Frontal cortex (tissue), 4 donors: ENCODE measurements at places on chromosomes 16 and 17.

DNA sequence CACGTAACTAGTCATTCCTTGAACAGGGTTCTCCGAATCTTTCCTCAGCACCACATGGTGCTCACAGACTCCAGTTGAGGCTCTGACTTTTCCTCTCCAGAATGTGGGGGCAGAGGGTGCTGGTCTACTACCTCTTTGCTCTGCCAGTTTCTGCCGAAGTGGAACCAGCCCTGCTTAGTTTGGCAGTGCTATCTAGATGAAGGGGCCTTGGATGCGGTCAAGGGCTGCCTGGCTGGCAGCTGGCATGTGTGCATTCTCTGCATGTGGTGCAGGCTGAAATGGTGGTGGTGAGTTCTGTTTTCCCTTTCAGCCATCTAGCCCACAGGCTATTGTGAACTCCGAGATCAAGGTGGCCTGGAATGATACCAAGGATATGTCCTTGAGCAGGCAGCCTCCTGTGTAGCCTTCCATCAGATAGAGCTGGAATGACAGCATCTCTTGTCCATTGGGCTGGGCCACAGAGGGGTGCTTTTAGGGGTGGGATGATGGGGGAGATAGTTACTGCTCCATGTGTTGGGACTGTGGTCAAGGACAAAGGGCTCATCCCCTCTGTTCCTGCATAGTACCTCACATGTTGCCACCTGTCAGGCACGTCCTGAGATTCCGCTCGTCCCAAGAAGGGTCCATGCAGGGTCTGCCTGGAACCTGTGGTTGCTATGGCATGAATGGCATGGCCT is 2.0 kb downstream of the DYNLL2 start:
- DNase-seq, result no peak

- no peak for DNase-seq
Measured at GRCh38 chr16:8931859-8932258, 31.8 kb downstream of the USP7 start.

- no peak for DNase-seq
Measured at GRCh38 chr17:79156463-79157095, 82.0 kb downstream of the ENGASE start.

- DNase-seq, result no peak
Measured at GRCh38 chr17:60933739-60934138, 256.1 kb downstream of the BCAS3 start.

DNA sequence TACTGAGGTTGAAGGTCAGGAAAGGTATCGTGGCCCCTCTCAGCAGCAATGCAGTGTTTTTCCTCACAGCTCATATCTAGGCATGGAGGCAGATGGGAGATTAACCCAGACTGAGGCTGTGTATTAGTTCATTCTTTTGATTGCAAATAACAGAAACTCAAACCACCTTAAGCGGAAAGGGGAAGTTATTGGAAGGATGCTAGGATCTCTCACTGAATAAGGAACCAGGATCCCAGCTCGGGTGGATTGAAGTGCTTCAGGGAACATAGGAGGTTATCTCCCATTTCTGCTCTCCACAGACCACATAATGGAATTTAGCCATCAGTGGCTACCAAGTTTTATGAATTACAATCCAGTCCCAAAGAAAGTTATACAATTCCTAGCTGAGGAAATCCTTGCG is 8.2 kb downstream of the ZNF689 start:
- DNase-seq, result no peak

GRCh38 chr17:78304549-78305037 is 55.3 kb downstream of the SOCS3 start:
- DNase-seq, result no peak

- DNase-seq, result no peak
Measured at GRCh38 chr17:34302636-34303035, 16.6 kb upstream of the CCL8 start.

GRCh38 chr17:78133179-78133951 is 2.8 kb downstream of the TMC8 start:
- DNase-seq, result no peak

- no peak for DNase-seq
Measured at GRCh38 chr17:72342627-72343527, 222.1 kb downstream of the SOX9 start.

DNA sequence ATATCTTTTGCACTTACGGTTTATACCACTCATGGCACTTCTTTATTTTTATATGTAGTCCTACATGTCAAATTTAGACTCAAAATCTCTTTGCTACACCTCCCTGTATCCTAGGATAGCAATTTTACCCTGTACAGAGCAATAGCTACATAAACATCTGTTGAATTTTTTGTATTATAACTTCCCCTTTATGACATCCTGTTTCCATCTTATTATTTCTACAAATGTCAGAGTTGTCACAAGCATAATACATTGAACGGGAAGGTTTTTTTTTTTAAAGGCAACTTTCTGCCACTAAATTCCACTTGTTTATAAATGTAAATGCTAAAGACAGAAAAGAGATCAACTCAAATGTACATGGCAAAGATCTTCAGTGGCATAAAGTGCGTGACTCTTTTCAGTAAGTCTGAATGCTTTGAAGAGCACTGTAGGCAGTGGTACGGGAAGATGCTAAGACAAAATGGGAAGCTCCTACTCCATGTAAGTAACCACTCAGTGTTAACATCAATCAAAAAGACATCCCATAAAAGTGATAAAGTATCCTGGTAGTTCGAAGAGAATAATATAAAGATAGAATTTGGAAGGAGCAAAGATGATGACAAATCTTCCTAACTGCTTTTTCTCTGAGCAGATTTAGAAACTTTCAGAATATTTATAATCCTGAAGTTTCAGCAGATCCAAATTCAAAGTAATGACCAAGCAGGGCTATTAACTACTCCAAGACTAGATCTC is 26.8 kb downstream of the GNA13 start:
- DNase-seq, result no peak

DNA sequence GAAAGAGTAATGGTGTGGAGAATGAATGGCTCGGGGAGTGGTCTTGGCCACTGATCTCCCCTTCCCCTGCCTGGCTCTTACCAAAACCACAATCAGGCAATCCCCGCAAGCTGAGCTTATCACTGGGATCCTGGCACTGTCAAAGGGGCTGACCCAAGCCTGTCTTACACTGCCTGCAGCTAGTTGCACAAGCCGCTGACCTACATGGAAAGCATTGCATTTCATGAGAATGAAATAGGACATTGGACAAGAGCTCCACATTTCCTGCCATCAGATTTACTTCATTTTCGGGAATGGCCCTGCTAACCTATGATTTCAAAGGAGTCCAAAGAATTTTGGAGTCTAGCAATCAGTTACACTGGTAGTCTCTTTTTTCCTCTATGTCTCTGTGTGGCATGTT is 146.4 kb downstream of the PCTP start:
- no peak for DNase-seq

- no peak for DNase-seq
Measured at GRCh38 chr16:31485571-31485970, 2.6 kb downstream of the SLC5A2 start.

GRCh38 chr17:80604009-80604669 is 59.5 kb downstream of the RPTOR start:
- DNase-seq, result no peak

GRCh38 chr17:6775871-6776405 is at the start of gene FBXO39:
TSS of gene FBXO39 (plus strand) at chr17:6776215. CDS start at chr17:6779869, 3,654 bp downstream.
- no peak for DNase-seq

DNA sequence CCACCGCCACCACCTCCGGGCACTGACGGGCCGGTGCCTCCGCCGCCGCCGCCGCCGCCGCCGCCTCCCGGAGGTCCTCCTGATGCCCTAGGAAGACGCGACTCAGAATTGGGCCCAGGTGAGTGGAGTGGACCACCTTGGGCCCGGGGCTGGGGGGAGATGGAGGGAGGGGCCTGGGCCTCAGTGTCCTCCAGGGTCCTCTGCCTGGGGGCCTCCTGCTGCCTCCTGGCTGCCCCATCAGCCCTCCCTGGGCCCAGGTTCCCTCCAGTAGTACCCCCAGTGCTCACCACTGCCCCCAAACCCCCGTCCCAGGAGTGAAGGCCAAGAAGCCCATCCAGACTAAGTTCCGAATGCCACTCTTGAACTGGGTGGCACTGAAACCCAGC is 19.9 kb downstream of the SPATA32 start:
- no peak for DNase-seq

- DNase-seq, result no peak
Measured at GRCh38 chr16:69763599-69763942, 1.4 kb downstream of the WWP2 start.

- no peak for DNase-seq
Measured at GRCh38 chr17:75352079-75352569, 53.4 kb downstream of the GRB2 start.

DNA sequence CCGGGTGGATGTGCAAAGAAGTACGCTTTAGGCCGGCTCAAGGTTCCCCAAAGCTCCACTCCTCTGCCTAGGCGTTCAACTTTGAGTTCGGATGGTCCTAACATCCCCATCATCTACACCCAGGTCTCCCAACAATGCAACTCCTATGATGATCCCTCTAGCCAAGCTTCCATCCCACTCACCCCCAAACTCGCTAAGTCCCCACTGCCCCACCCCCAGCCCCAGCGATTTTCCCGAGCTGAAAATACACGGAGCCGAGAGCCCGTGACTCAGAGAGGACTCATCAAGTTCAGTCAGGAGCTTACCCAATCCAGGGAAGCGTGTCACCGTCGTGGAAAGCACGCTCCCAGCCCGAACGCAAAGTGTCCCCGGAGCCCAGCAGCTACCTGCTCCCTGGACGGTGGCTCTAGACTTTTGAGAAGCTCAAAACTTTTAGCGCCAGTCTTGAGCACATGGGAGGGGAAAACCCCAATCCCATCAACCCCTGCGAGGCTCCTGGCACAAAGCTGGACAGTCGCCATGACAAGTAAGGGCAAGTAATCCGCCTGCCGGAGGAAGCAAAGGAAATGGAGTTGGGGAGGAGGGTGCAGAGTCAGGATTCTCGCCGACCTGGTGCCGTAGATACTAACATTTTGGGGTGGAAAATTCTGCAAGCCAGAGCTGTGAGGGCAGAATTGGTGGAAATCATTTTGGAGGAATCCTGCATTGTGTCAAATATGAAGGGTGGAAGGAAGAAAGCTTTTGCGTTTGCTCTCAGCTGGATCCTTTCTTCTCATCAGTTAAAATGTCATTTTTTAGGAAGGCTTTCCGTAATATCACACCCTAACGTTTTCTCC is at the start of gene TP53:
Gene TP53, minus strand, starts transcription at position 419 of the 836 bp plus-strand sequence. CDS start 10,896 bp downstream, outside the sequence.
- peak; percentile 59 for DNase-seq

GRCh38 chr17:65283704-65284103 is 146.5 kb downstream of the RGS9 start:
- no peak for DNase-seq

DNA sequence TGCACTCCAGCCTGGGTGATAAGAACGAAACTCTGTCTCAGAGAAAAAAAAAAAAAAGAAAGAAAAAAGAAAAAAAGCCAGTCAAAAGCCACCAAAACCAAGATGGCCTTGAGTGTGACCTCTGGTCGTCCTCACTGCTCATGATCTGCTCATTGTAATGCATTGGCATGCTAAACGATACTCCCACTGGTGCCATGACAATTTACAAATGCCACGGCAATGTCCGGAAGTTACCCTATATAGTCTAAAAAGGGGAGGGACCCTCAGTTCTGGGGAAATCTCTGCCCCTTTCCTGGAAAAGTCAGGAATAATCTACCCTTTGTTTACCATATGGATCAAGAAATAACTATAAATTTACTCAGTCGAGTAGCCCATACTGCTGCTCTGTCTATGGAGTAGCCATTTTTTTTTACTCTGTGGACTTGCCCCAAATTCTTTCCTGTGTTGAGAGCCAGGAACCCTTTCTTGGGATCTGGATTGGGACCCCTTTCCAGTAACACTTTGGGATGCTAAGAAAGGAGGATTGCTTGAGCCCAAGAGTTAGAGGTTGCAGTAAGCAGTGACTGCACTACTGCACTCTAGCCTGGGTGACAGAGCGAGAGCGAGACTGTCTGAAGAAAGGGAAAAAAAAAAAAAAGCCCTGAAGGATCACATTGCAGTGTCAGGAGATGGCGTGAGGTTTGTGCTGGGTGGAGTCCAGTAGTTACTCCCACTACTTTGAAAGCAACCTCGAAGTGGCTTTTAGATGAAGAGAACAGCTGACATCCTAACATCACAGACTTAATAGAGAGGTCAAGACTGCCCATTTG is 3.7 kb upstream of the TMEM231 start:
- no peak for DNase-seq

DNA sequence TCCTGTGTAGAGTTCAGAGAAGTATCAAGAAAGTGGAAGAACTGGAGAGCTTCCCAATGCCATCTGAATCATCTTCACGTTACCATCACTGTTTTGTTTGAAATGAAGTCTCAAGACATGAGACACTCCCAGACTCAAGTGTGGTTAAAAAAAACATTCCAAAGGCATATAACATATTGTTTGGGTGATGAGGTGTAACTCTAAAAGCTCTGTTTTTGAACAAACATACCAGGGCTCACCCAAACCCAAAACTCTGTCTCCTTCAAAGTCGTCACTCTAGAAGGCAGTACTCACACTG is 6.3 kb upstream of the ZCCHC14 start:
- no peak for DNase-seq

DNA sequence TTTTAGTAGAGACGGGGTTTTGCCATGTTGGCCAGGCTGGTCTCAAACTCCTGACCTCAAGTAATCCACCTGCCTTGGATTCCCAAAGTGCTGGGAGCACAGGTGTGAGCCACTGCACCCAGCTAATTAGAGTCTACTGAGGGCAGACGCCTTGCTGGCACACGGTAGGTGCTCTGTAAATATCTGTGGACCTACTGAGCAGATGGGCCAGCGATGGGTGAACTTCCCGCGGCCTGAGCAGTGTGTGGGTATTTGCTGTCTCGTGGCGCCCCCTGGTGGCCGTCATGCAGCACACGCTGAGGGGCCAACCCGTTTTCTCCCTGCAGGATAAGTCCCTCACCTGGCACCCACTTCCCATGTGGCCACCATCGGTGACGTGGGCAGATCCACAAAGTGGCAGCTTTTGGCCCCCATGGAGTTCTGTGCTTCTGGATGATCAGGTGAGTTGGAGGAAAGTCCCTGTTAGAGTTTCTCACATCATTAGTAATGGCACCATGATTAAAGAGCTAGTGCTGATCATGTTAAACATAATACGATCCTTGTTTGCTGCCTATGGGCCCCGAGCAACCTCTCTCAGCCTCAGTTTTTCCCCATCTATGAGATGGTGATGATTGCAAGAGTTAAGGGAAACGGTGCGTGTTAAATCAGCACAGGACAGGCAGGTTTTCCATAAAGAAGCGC is 40.7 kb downstream of the ZDHHC7 start:
- DNase-seq, result peak; percentile 77

DNA sequence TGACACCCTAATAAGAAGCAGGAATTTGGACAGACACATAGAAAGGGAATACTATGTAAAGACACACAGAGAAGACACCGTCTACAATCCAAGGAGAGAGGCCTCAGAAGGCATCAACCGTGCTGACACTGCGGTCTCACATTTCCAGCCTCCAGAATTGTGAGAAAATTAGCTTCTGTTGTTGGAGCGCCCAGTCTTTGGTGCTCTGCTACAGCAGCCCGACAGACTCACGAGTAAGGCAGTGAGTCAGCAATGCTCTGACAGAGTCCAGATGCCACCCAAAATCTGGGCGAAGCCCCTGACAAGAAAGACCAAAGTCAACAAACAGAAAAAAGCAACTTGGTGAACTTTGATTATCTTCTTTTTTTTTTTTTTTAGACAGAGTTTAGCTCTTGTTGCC is 32.5 kb upstream of the RAI1 start:
- DNase-seq, result no peak

GRCh38 chr16:3595110-3595486 is 16.3 kb downstream of the SLX4 start:
- DNase-seq, result no peak

- no peak for DNase-seq
Measured at GRCh38 chr17:18319604-18320256, 4.6 kb downstream of the SMCR8 start.
